ENCODE measurements at places on chromosomes 7 and 10.

DNA sequence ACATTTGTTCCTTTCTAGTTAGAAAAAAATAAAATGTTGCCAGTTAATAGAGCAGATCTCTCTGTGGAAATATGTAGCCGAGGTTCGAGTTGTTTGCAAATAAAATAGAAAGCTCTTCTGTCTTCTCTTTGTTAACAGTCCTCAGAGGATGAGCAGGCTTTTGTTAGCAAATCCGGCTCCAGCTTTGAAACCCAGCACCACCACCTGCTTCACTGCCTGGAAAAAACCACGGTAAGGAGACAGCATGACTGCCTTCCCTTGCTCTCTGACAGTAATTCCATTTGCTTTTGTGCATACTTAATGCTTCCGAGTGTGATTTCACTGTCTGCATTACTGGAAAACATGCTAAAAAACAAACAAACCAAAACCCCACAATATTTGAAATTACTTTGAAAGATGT is 115.6 kb downstream of the TSPAN12 start:
- no peak for DNase-seq

DNA sequence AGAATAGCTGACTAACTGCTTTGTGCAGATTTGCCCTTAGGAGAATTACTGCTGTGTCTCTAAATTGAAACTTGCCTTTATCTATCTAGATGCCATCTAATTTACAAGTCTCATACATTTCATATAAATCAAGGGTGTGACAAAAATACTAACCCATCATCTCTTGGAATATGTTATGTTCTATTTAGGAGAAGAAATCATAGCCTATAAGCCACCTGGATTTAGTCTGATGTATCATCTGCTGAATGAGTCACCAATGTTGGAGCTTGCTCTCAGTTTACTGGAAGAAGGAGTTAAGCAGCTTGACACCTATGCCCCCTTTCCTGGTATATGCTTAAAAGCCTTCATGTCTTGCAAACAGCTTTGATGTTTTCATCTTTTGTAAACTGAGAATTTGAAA is 43.5 kb downstream of the NUP205 start:
- DNase-seq = no peak

DNA sequence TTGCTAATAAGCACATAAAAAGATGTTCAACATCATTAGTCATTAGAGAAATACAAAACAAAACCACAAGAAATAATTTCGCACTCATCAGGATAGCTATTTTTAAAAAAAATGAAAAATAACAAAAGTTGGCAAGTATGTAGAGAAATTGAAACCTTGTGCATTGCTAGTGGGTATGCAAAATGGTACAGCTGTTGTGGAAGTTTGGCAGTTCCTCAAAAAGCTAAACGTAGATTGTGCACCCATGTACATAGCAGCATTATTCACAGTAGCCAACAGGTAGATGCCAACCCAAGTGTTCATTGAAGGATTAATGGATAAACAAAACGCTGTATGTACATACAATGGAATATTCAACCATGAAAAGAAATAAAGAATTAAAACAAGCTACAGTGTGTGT is 35.3 kb upstream of the STARD3NL start:
- no peak for DNase-seq

DNA sequence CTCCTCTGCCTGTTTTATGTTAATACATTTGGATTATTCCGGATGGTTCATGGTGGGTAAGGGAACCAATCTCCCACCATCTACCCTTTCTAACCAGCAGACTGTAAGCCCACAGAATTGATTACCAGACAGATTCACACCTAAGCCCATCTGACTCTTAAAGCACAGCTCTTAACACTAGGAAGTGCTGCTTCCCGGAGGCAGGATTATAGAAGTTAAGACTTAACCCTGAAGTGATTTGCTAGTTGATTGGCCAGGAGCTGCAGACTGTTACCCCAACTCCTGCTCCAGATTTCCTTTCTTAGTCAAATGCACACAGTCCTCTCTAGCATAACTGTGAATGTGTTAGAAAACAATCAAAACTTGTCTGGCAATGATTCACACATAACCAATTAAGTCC is 221.7 kb downstream of the CDK14 start:
- DNase-seq = no peak

All from stimulated activated CD4-positive, alpha-beta T cell treated with anti-CD3 and anti-CD28 coated beads, Interleukin-12 subunit alpha, Interleukin-12 subunit beta, amount 100 ng/mL, for 4 hours (primary cell).